ENCODE measurements at places on chromosomes 4 and X.

GRCh38 chrX:149984411-149984810, 46.1 kb upstream of the EOLA2 start:
- DNase-seq, result no peak

DNA sequence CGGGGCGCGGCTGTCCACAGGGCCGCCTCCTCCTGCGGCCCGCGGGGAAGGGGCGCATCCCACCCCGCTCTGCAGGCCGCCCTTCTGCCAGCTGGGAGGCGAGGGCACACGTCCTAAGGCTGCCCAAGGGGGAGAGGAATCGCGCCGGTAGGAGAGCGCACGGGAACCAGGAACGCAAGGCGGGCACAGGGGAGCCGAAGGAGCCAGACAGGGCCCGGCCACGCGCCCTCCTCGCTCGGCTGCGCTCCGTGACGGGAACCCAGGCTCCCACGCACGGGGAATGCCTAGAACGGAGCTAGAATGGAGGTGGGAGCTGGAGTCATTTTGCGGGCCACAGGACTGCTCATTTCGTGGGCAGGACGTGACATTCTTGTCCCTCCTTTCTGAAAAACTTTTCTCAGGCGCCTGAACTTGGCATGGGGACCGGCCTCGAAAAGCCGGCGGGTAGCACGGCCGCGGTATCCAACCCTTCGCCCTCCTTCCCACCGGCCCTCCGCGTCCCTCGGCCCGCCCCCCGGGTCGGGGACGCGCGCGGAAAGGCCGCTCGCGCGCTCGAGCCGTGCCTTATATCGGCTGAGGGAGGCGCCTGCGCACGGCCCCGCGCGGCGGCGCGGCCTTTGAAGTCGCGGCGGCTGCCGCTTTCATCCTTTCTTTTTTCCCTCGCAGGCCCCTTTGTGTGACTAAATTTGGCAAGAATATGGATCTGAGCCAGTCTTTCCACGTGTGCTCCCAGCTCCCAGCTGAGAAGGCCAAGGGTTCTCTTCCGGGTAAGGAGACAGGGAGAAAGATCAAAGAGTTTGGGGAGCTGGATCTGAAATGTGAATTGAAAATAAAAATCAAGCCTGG, 4.2 kb upstream of the LEF1 start:
- peak; percentile 54 for DNase-seq

GRCh38 chrX:123432361-123433150, 248.5 kb downstream of the GRIA3 start:
- no peak for DNase-seq

- DNase-seq, result no peak
These were observed 232.9 kb downstream of the ARAP2 start for GRCh38 chr4:36011381-36011780.

DNA sequence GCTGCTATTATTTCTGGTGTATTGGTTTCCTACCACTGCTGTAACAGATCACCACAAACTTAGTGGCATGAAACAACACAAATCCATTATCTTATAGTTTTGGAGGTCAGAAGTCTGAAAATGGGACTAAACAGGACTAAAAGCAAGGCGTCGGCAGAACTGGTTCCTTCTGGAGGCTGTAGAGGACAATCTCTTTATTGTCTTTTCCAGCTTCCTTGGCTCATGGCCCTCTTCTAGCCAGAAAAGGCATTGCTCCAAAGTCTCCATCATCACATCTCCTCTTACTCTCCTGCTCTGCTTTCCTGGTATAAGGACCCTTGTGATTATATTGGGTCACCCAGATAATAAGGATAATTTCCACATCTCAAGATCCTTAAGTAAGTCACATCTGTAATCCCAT, 121.9 kb downstream of the CLCN4 start:
- no peak for DNase-seq

DNA sequence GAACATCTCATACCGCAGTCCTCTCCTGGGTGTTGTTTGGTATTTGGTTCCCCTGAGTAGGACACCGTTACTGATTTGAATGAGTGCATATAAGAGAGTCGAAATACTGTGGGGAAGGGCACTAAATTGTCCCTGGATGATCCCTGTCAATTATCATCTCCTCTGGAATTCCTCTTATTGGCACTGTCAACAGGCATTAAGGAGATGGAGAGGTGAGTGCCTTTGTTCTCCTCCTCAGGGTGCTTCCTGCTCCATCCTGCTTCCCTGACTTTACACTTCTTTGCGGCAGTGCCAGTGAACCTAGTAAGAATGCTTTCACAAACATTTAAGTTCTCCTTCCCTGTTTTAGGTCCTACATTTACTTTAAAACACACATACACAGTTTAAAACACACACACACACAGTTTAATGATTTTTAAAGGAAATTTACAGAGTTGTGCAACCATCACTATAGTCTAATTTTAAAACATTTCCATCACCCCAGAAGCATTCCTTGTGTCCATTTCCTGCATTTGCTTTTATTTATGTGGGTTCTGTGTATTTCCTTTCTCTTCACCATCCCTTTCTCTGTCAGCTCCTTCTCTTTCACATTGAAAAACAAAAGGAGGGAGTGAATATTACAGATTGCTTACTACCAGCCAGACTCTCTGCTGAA, 20.9 kb upstream of the ZRSR2 start:
- DNase-seq, result no peak

- peak; percentile 77 for DNase-seq
These were observed 109.5 kb upstream of the MYOZ2 start for GRCh38 chr4:119025916-119026661.

- no peak for DNase-seq
These were observed 6.3 kb upstream of the AREG start for GRCh38 chr4:74438661-74439060.

GRCh38 chrX:17595456-17596035, 141.7 kb upstream of the SCML1 start:
- DNase-seq, result peak; percentile 64

GRCh38 chr4:57691370-57691769, 581.2 kb upstream of the IGFBP7 start:
- DNase-seq, result no peak

- DNase-seq, result no peak
These were observed 118.9 kb upstream of the GPC4 start for GRCh38 chrX:133534172-133534571.

DNA sequence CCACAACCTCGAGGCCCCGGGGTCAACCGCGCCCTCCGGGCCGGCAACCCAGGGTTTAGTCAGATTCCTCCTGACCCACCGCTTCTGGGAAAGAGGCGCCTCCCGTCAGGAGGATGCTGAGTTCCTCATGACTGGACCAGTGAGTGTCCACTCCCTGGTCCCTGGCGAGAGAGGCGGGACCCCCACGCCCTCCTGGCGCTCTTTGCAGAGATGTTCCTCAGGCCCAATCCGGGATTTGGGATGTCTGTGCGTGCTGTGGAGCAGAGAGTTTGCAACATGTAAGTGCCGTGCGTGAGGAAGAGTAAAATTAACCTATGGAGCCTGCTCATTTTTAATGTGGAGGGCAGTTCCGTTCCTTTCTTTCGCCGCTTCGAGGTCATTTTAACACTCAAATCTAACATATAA, 824 bp upstream of the UGDH start:
- peak; percentile 92 for DNase-seq

- no peak for DNase-seq
These were observed 103.2 kb downstream of the KLHL8 start for GRCh38 chr4:87117051-87117731.

- DNase-seq, result no peak
These were observed 460.2 kb downstream of the GABRG1 start for GRCh38 chr4:45663628-45664081.

DNA sequence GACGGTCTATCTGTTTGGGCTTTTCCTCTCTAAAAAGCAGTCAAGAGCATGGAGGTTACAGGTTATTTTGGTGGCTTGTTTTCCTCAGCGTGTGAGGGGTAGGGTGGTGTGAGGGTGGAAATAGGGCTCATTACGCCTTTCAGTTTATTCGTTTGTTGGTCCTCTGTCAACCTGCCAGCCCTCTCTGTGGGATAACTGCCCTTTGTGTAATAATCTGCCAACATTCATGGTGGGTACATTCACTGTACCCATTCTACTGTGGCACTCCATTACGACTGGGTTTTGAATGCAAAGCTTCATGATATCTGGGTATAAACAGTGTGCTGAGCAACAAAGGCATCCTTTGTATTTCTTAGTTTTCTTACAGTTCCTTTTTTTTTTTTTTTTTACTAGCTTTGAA, 136.4 kb downstream of the ADGRL3 start:
- no peak for DNase-seq

DNA sequence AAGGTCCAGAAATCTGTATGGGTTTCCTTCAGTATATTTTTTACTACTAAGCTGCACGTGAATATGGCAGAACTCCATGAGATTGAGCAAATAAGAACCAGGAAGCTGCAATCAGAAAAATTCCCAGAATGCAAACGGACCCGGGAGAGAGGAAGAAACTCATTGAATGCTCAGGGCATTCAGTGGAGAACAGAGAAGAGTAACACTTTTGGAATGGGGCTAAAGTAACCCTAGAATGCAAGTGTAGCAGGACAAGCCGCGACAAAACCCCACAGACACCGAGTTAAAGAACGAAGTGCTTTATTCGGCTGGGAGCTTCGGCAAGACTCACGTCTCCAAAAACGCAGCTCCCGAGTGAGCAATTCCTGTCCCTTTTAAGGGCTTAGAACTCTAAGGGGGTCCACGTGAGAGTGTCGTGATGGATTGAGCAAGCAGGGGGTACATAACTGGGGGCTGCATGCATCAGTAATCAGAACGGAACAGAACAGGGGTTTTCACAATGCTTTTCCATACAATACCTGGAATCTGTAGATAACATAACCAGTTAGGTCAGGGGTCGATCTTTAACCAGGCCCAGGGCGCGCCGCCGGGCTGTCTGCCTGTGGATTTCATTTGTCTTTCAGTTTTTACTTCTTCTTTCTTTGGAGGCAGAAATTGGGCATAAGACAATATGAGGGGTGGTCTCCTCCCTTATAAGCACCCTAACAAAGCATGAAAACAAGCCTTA, 56.4 kb downstream of the RAB28 start:
- no peak for DNase-seq

DNA sequence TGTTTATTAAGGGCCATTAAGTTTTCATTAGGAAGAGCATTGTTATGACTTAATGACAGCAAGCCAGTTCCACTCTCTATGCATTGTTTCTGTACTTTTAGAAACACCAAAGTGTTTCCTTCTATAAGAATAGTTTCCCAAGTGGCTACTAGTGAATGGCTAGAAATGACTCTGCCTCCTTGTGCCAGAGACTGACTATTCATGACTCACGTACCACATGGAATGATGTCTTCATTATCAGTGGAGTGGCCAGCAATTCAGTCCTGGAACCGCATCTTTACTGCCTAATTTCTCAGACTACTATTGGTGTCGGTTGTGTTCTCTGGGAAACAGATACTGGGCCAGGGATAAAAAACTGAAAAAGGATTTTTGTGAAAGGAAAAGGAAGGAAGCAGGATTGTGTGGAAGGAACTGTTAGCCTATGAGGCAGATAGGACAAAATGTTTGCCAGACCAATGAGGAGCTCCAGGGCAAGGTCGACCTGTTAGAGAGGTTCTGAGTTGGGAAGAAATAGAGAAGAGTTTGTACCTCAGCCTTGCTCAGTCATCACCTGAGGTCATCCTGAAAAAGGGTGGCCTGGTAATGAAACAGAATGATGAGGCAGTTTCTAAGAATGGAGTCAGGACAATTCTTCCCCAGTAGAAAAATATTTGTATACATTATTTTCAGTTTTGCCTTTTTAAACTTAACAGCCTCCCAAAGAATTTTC, 218.6 kb downstream of the SPCS3 start:
- peak; percentile 89 for DNase-seq

DNA sequence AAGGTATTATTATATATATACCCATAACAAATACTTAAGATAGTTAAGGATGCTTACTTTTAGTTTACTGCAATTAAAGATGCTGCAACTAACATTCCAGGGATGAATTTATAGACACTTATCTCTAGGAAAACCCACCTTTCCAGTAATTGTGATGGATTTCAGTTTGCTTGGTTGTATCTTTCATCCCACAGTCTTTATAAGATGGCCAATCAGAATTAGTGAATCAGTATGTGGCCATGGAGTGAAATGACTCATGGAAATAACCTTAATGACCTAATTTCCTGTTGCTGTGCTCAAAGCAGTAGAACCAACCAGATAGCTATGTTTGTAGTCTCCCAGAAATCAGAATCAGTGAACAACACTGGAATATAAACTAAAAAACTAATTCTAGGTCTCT, 26.4 kb downstream of the MOSPD2 start:
- peak; percentile 65 for DNase-seq

GRCh38 chrX:111597967-111598366, 83.0 kb upstream of the ALG13 start:
- DNase-seq, result no peak

GRCh38 chrX:28787206-28787605, 200.0 kb downstream of the IL1RAPL1 start:
- DNase-seq, result peak; percentile 6

DNA sequence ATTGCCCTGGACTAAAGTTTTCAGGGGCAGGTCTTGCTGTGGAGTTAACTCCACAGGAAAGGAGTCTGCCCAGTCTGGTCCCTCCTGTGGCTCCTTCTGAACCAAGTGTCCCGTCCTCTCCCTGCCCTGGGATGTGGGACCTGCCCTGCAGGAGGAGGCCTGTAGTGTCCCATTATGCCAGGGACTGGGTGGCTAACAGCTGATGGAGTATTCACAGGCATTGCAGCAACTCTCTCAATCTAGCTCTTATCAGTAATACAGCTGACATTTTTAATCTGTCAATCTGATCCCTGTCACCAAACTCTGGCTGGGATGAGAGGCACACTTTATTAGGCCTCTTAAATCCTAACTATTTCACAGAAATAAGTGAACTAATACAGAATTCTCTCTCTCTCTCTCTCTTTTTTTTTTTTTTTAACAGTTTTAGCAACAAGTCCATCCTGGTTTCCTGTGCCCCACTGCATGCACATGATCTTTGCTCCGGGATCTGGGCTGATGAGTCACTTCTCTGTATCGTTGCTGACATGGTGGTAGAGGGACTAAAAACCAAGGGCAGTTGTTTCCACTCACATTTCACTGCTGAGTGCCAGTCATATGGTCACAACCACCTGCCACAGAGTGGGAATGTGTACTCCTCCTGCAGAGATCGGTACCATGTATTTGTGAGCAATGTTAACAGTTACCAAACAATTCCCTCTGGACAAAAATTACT, 39.1 kb downstream of the HAND2 start:
- DNase-seq, result peak; percentile 75

DNA sequence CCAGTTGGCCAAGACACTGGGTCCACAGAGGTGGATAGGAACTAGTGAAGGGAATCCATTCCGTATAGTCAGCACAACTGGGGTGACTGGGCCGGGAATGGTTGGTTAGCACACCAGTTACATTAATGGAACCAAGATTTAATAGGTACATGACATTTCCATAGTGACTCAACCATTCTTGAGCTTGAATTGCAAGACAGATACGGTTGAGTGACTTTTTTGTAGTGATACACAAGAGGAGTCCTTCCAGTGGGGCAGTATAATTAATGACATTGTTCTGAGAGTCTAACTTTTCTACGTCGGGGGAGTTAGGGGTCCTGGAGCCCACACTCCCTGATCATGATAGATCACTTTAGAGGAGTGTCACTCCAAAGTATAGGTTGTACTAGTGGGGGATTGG, 211.6 kb upstream of the CXCL13 start:
- DNase-seq, result no peak

- DNase-seq, result no peak
These were observed 51.5 kb downstream of the SPATA18 start for GRCh38 chr4:52102587-52102986.

All from EL (cell line).